ENCODE measurements at places on chromosomes 12 and 14.

GRCh38 chr12:110199339-110200123 is 75.4 kb downstream of the IFT81 start:
- DNase-seq, result peak; percentile 58

GRCh38 chr12:111429828-111430432 is 24.2 kb downstream of the SH2B3 start:
- no peak for DNase-seq

DNA sequence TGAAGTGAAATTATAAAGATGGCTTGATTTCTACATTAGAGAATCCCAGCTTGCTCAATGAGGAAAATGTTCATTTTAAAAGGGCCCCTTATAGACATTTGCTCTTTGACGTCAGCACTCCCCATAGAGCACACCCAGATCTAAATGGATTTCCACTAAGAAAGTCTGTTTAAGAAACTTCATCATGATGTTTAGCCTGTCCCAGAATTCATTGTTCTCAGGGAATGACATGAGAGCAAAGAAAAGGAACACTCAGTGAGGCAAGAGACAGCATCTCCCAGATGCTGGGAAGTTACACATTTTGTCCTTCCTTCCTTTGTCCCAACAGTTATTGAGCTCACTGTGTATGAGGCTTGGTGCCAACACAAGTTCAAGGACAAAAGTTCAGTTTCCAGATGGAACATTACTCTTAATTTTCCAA is 4.9 kb downstream of the PHLDA1 start:
- DNase-seq, result no peak

GRCh38 chr12:22658214-22658613 is 33.2 kb downstream of the ETNK1 start:
- peak; percentile 80 for DNase-seq

DNA sequence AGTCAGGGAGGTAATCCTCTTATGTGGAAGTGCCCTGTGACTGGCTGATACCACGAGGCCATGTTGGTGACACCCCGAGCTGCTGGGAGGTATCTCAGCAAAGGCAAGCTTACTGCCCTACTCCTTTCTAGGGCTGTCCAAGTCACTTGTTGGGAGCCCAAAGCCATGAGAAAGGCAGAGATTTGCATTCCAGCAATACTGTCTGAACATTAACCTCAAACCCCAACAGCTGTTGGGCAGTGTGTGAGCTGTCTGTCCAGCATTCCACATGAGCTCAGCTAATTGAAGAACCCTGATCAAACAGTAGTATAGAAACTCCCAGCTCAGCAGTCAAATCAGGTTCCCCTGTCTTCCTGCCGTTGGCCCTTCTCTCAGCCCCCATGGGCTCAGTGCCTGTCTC is 9.2 kb downstream of the ABHD4 start:
- peak; percentile 24 for DNase-seq

- DNase-seq, result no peak
These were observed 49.1 kb downstream of the PTGER2 start for GRCh38 chr14:52363041-52363704.

Data from fibroblast of skin of abdomen (primary cell).